Esophagus muscularis mucosa (tissue), 4 donors: ENCODE measurements at places on chromosomes 6 and 20. TPM values are rescaled to one million over a fixed set of nuclear protein-coding genes. Genes with fewer than 3 reads are reported as not detected.

DNA sequence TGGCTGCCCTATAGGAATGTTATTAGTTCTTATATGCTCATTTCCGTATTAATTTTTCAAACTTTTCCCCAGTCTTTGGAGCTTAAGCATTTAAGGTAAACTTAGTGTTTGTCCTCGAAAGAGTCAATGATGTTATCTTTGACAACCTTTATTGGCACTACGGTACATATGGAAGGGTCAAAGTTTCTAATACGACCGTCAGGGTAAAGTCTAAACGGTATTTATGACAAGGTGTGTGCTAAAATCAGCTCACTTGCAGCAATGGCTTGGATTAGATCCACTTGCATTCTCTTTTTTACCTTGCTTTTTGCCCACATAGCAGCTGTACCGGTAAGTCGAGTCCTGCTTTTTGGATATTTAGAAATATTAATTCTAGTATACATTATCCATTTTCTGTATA lies at the start of gene MEP1A:
Gene MEP1A, plus strand, starts transcription at position 252 of the 400 bp plus-strand sequence. Its CDS starts 10 bp downstream, at position 262.
- no peak for DNase-seq
- H3K27ac ChIP-seq = no peak within 1 kb of the TSS
- H3K36me3 ChIP-seq = no peaks in the 10 kb centered on the region
- no peaks in the 10 kb centered on the region for H3K27me3 ChIP-seq

DNA sequence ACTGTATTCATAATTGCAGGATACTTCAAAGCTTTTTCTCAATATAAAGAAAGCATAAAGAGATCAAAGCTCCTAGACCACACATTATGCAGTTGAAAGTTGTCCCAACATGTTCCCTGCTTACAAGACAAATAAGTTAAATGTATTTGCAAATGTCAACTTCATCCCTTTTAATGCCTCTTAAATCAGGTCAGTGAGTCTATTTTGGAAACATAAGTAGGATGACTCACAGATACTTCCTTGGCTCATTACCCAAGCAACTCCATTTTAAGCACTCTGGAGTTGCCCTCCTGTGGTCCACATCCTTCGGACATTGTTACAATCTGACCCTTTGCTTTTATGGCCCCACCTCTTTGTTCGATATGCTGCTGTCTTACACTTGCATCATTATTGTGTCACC lies 162.0 kb downstream of the FAXC start:
- no peaks in the 10 kb centered on the region for H3K36me3 ChIP-seq
- H3K27me3 ChIP-seq = no peaks in the 10 kb centered on the region
- H3K4me3 ChIP-seq = no peak overlapping the region
- no peak for DNase-seq
- no peak overlapping the region for H3K27ac ChIP-seq
- H3K4me1 ChIP-seq = no peaks in the 10 kb centered on the region

GRCh38 chr6:93721386-93722048 lies 302.2 kb upstream of the EPHA7 start:
- H3K27me3 ChIP-seq = no peaks in the 10 kb centered on the region
- no peaks in the 10 kb centered on the region for H3K36me3 ChIP-seq
- no peak overlapping the region for H3K27ac ChIP-seq

GRCh38 chr6:80094017-80094416 lies 12.5 kb upstream of the BCKDHB start:
- no peak overlapping the region for H3K27ac ChIP-seq
- no peaks in the 10 kb centered on the region for H3K36me3 ChIP-seq
- no peak for DNase-seq
- no peaks in the 10 kb centered on the region for H3K4me1 ChIP-seq
- no peaks in the 10 kb centered on the region for H3K27me3 ChIP-seq
- no peak overlapping the region for H3K4me3 ChIP-seq

DNA sequence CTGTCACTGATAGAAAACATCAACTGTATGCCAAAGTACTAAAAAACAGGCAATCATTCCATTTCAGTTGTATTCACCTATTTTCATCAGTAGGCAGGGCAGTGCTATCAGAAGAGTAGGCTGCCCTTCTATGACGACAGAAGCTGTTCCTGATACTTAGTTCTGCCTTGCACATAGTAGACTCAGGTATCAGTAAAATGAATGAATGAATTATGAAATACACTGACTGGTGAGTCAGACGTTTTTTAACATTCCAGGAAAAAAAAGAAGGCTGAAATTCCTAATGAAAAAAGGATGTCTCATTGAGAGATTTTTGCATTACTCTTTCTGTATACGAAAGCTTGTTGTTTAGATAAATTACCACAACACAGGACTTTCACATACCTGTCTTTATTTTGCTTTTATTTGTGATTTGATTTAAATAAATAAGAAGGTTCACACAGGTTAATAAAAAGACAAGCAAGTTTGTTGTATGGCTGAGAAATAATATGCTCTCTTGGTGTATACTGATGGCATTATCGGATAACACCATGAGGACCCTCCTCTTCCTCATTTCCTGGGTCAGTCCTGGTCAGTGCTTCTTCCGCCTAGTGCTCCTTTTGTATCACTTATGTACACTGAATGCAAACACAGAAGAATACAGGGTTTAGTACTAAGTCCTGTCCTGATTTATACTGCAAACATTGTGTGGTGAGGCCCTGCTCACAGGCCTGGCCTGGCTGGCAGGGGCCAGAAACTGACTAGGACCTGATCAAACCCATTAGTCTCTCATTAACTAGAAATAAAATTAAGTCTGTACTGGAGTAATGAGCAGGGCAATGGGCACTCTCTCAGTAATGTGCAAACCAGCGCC lies 39.4 kb upstream of the SPDEF start:
- no peaks in the 10 kb centered on the region for H3K27me3 ChIP-seq
- no peak for DNase-seq
- H3K36me3 ChIP-seq = no peaks in the 10 kb centered on the region
- no peak overlapping the region for H3K27ac ChIP-seq

DNA sequence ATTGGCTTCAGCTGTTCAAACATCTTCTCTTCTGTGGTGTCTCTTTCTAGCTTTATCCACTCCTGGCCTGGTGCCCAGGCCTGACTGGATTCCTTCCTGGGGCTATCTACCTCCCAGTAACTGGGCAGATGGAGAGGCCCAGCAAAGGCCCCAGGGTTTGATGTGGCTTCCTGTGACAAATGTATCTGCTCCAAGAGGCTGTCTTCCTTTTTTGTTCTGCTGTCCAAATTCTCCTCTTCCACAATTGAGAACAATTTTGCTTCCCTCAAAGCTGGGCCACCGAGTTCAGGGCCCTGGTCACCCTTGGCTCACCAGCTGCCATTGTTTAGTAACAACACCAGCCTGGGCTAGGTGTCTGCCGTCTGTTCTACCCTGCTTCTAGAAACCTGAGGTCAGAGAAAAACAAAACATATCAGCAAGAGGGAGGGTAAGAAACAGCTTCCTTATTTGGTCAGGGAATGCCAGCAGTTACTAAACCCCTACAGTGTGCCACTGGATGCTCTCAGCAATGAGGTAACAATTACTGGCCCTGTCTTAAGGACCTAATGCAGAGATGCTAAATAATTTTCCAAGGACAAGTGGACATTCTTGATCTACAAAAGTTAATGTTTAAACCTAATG lies 3.9 kb downstream of the ZFP57 start:
- H3K36me3 ChIP-seq = no peaks in the 10 kb centered on the region
- H3K4me1 ChIP-seq = no peaks in the 10 kb centered on the region
- H3K27ac ChIP-seq = no peak overlapping the region
- no peak for DNase-seq
- H3K27me3 ChIP-seq = no peaks in the 10 kb centered on the region

GRCh38 chr6:112310439-112311125 lies 36.5 kb upstream of the RFPL4B start:
- peaks cover 26% of the 10 kb centered on the region for H3K4me1 ChIP-seq
- no peaks in the 10 kb centered on the region for H3K27me3 ChIP-seq
- no peak for DNase-seq
- no peak overlapping the region for H3K4me3 ChIP-seq
- H3K27ac ChIP-seq = peak overlapping the region; percentile 2

MAS1 gene
- total RNA-seq = not detected

DEFB123 gene
- total RNA-seq = not detected

SAMD3 gene
- total RNA-seq = 0.39 TPM

OXT gene
- total RNA-seq = not detected

SOBP gene
- 44.1 TPM for total RNA-seq
